Cardiac septum (tissue), 1 donor: ENCODE measurements at places on chromosomes 5 and 9. TPM values are rescaled to one million over a fixed set of nuclear protein-coding genes. Genes with fewer than 3 reads are reported as not detected.

ARID3C gene
- not detected for total RNA-seq

PTPRD gene
- total RNA-seq: 13.0 TPM

KCNV2 gene
- total RNA-seq: not detected

BAAT gene
- total RNA-seq: 0.22 TPM

PCDHGA11 gene
- total RNA-seq: 9.6 TPM

- no peak for DNase-seq
These were observed 134.1 kb downstream of the PAPPA start for GRCh38 chr9:116287721-116288120.

- DNase-seq: no peak
These were observed 115.4 kb downstream of the MARCHF3 start for GRCh38 chr5:126914801-126915436.

GRCh38 chr9:112569186-112569585 lies 82.6 kb downstream of the KIAA1958 start:
- no peak for DNase-seq

- no peak for DNase-seq
These were observed 1783.7 kb upstream of the CDH9 start for GRCh38 chr5:28822071-28822470.

- DNase-seq: no peak
These were observed 41.7 kb downstream of the C5orf15 start for GRCh38 chr5:133926489-133927299.

DNA sequence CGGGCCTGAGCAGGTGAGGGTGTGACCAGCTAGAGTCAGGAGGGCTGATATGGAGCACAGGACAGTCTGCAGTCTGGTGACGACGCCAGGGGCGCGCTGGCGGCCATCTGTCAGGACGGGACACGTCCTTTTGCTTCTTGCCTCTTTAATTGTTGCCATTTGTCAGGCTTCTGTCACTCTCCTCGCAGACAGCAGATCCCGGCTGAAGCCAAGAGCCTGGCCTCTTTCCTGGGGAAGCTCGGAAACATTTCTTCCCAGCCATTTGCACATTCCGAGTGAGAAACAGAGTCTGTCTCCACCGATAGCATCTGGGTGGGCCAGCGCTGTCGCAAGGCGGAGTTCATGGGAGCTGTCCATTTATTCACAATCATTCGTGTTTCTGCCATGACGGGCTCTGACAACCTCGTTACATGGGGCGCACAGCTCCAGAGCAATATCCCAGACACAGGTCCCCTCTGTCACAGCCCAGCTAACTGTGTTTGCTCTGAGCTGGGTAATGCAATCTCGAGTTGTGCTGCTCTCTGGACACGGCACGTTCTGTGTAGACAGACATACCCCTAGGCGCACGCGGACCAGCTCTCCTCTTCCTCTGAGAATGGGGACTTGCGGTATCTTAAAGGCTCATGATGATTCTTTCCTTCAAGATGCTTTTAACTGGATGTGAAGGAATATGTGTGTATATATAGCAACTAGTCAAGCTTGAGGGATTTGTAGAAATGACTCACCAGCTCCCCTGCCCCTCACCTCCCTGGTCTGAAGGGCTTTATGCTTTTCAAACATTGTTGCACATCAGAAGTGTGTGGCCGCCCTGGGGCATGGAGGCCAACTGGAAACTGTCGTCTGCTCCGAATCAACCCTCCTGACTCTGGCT lies 105.3 kb upstream of the FCN2 start:
- DNase-seq: no peak

- no peak for DNase-seq
These were observed 64.6 kb downstream of the GABRB2 start for GRCh38 chr5:161481922-161482321.

DNA sequence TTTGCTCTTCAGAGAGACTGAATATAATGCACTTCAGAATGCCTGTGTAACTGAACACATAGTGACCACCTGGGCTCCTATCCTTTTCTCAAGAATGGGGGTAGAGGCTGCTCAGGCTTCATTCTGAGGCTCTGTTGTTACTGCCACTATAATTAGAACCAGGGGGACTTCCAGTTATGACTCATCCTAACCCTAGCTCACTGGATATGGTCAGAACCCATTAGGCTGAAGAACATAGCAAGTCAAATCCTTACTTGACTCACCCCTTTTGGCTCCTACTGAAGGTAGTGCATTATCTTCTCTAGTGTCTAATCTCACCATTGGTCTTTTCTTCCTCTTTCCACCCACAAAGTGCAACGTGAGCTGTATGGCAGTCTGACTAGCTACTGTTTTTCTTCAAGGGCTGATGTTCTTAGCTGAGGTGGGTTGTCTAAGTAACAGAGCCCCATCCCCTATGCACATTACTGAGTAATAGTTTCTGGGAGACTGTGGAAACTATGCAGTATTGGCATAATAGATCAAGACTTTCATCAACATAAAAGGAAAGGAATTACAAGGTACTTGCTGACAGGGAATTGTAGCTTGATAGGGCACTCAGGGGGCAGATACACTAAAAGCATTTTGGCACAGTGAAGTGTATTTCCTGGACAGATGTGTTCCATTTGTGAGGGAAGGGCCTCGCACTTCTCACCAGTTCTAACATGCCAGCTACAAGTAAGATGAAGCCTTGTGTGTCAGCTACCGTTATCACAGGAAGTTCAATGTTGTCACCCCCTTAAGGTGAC lies 431.0 kb upstream of the MEF2C start:
- no peak for DNase-seq

DNA sequence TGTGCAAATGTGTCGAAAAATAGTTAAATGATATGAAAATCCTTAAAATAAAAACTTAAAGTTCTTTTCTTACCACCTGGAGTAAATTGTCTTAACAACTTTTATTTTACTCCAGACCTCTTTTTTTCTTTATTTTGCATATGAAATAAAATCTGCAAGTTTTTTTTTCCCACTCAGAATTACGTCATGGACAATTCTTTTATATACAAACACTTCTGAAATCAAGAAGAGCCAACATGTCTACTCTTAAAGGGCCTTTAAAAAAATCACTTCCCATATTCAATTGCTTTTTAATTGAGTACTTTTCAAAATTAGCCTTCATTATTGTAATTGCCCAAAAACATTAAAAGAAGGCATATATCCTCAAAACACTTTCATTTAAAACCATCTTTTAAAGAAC lies 37.7 kb upstream of the ZFAND5 start:
- DNase-seq: no peak

DNA sequence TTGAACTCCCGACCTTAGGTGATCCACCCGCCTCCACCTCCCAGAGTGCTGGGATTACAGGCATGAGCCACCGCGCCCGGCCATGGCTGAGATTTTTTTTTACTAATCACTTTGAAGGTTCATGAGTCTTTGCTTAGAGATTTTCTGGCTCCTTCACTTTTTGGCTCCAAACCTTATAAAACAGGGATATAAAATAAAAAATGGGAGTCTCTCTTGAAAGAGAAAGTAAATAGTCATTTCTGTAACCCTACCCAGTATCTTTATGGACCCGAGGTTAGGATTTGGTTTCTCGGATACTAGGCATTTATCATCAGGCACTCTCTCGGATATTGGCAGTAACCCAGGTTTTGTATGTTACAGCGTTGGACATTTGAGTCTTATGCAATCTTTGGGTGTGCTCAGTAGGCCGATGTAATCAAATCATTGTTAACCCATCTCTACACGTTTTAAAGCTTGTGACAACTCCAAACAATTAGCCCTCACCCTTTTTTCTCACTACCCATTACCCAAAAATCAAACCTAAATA lies 25.3 kb downstream of the STXBP1 start:
- DNase-seq: no peak

DNA sequence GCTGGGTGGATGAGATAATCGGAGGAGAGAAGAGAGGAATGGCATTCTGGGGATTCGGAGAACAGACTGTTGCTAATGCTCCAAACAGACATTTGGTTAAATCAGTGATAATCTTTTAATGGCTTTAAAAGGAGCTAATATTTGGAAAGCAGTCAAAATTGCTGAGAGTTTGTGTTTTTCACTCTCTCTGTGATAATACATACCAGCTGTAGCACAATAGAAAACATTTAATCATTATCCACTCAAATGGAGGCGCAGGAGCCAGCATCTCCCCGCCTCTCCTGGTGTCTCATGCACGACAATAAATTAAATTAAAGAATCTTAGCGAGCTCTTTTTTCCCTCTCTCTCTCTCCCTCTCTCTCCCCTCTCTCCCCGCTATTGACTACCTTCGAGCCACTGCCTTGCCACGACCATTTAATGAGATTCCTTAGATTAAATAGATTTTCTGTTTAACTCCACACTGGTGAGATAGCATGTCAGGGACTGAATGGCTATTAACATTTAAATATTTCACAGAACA lies 268.6 kb upstream of the MVB12B start:
- no peak for DNase-seq

- no peak for DNase-seq
These were observed 760 bp upstream of the MAN1B1 start for GRCh38 chr9:137085920-137086530.

DNA sequence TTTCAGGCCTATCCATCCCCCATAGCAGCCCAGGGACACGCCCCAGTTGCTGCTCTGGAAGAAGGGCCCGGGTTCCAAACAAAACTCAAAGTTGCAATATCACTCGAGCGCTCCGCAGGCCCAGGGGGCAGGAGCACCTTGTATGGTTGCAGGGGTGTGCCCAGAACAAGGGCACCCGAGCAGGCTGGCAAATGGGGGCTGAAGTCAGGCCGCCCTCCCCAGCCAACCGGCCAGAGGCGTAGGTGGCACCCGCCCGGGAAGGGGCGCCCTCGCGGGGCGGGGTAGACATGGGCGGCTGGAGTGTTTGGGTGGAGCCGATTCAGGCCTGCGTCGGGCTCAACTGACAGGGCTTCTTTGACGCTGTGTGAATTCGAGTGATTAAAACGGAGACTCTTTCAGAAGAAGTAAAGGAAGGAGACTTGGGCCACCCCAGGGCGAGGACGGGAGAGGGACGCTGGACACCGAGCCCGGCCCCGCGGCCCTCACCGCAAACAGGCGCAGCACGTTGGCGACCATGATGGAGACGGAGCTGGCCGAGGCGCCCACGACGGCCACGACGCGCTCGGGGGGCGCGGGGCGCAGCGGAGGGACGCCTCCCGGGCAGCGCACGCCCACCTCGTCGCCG lies 1.1 kb downstream of the GRM6 start:
- no peak for DNase-seq

GRCh38 chr9:16735001-16735400 lies 135.5 kb downstream of the BNC2 start:
- no peak for DNase-seq

GRCh38 chr5:143059976-143060765 lies 290.0 kb downstream of the ARHGAP26 start:
- no peak for DNase-seq

DNA sequence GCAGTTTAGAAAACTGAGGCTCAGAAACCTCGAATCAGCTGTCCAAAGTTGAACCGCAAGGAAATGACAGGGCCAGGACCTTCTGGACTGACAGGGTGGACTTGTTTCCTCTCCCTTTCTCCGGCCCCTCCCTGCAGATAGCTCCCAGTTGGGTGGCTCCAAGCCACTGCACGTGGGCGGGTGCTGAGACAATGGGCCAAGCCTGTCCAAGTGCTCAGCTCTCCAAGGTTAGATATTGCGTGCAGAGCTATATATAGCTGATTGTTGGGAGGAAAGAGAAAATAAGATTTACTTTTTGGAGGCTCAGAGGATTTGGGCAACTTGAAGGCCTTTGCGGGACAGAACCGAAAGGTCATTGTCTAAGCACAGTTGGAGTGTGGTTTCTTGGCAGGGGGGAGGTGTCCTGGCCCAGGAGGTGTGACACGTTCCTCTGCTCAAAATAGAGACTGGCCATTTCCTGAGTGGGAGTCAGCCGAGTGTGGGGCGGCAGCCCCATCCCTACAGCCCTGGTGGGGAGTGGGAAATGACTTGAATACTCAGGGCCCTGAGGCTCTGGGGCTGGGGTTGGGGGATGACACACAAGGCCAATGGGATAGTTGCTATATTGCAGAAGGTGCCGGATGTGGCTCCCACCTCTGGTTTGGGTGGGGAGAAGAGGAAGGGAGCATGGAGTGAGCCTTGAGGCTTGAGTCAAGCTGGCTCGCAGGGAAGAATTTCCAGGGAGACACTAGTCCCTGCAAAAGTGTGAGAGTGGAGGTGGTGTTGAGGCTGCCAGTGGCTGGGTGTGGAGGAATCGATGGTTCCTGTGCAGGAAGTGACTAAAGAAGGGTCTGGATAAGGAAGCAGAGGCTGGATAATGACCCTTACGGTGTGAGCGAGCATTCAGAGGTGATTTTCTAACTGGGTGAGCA lies 44.4 kb upstream of the SMAD5 start:
- peak; percentile 92 for DNase-seq

DNA sequence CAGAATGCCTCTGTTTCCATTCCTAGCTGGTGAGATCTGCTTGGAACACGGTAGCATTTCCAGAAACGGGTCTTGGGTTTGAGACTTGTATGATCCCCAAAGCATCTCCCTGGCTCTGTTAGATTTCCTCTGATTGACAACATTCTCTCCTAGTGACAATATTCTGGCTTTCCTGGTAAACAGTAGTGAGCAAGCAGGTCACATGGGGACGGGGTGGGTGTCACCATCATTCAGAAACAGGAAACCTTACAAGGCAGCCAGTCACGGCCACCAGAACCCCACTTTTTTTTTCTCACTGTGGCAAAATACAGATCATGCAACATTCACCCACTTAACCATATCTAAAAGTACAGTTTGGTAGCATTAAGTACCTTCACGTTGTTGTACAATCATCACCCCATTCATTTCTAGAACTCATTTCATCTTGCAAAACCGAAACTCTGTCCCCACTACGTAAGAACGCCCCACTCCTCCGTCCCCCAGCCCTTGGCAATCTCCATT lies 90.1 kb upstream of the LMX1B start:
- no peak for DNase-seq

GRCh38 chr5:128123936-128124335 lies 40.4 kb downstream of the SLC12A2 start:
- DNase-seq: no peak

- no peak for DNase-seq
These were observed 261.2 kb downstream of the GADD45G start for GRCh38 chr9:89865981-89866380.

- DNase-seq: no peak
These were observed 62.0 kb downstream of the SLC27A6 start for GRCh38 chr5:129027260-129027659.

- no peak for DNase-seq
These were observed 50.5 kb downstream of the ELAVL2 start for GRCh38 chr9:23775549-23775948.

- no peak for DNase-seq
These were observed 12.7 kb upstream of the PRELID2 start for GRCh38 chr5:145847499-145848497.

- no peak for DNase-seq
These were observed 5.1 kb upstream of the CAST start for GRCh38 chr5:96657068-96657467.

- DNase-seq: no peak
These were observed 154.1 kb downstream of the ADAMTS6 start for GRCh38 chr5:65327582-65327981.

DNA sequence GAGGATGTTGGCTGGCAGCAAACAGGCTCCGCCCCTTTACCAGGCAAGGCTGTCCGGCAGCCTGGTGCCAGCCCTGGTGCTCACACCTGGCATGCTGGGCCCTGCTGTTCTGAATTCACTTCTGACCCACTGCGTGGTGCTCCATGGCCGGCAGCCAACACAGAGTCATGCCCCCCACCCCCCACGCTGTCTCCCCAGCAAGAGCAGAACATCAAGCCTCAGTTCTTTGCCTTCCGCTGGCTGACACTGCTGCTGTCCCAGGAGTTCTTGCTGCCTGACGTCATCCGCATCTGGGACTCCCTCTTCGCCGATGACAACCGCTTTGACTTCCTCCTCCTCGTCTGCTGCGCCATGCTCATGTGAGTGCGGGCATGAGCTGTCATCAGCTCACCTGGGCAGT lies 12.6 kb upstream of the ENDOG start:
- no peak for DNase-seq
